CD4-positive, alpha-beta T cell treated with Interleukin-2 at 100 ng/mL for 4 hours (primary cell): ENCODE measurements at places on chromosomes 2 and 18.

DNA sequence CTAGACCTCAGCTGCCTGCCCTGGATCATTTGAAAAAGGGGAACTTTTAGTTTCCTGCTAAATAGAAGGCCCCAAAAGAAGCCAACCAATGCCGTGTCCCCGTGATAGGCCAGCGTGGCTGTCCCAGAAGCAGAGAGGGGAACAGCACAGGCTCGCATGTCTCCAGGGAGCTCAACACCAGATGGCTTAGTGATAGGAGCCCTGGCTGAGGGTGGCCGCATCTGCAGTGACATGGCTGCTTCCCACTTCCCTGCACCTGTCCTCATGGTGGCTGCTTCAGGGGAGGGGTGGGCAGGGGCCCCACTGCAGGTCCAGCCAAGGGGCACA is 79.6 kb downstream of the MBP start:
- DNase-seq: no peak

- DNase-seq: peak; percentile 19
These were observed 47.5 kb upstream of the ASB1 start for GRCh38 chr2:238379096-238379810.

DNA sequence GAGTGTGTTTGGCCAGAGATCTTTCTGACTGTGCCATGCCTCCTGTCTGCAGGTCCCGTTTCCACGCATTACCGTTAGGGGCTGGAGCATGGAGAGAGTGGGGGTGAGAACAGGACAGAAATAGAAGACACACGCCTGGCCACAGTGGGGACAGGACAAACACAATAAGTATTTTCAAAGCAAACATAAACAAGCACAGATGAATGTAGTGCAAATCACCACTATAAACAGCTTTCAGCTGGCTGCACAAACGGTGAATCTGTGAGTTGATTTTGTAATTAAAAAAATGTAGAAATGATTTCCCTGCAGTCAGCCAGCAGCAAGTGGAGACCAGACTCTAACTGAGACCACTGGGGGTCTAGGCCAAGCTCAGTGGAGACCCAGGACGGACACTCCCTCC is 6.8 kb downstream of the KCNK3 start:
- no peak for DNase-seq

GRCh38 chr2:239589833-239590232 is 189.0 kb upstream of the HDAC4 start:
- DNase-seq: no peak

GRCh38 chr2:201907563-201907881 is 101.2 kb downstream of the CDK15 start:
- no peak for DNase-seq

- DNase-seq: no peak
These were observed 51.2 kb downstream of the INHBB start for GRCh38 chr2:120396861-120397811.

DNA sequence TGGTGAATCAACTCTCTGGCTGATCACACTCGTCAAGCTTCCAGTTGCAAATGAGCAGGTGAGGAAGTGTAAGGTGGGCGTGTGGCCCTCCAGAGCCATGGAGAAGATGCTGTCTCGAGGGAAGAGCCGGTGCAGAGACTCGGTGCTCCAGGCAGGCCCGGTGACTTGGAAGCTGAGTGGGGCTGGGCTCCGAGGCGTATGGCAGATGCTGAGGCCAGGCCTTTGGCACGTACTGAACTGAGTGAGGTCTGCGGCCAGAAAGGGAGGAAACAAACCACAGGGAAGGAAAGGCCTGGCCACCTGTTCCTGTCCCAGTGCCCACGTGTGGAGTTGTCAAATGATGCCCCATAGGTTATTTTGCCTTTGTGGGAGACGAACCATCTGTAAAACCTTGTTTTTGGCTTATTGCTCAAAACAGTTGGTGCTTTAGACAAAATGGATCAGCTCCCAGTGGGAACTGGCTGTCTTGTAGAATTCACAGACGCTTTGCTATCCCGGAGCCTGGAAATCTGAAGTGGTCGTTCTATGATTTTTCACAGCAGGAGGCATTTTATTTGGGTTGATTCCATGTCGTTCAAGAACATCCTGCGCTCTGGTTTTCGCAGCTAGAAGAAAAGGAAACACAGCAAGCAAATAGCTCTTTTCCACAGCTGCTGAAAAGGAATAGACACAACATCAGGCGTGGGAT is 117.5 kb upstream of the TMEM18 start:
- DNase-seq: no peak

DNA sequence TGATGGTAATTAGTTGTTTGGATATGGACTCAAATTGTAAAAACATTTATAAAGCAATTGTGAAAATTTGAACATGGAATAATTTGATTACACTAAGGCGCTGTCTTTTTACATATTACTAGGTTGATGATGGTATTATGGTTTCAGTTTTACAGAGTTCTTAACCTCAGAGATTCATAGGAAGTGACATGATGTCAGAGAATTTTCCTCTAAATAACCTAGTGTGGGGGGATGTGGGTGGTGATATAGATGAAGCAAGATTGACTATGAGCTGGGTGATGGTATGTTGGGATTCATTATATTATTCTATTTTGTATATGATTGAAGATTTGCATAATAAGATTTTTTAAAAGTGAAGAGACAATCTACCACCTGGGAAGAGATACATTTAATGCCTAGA is 45.9 kb upstream of the ATP5MC3 start:
- DNase-seq: no peak

DNA sequence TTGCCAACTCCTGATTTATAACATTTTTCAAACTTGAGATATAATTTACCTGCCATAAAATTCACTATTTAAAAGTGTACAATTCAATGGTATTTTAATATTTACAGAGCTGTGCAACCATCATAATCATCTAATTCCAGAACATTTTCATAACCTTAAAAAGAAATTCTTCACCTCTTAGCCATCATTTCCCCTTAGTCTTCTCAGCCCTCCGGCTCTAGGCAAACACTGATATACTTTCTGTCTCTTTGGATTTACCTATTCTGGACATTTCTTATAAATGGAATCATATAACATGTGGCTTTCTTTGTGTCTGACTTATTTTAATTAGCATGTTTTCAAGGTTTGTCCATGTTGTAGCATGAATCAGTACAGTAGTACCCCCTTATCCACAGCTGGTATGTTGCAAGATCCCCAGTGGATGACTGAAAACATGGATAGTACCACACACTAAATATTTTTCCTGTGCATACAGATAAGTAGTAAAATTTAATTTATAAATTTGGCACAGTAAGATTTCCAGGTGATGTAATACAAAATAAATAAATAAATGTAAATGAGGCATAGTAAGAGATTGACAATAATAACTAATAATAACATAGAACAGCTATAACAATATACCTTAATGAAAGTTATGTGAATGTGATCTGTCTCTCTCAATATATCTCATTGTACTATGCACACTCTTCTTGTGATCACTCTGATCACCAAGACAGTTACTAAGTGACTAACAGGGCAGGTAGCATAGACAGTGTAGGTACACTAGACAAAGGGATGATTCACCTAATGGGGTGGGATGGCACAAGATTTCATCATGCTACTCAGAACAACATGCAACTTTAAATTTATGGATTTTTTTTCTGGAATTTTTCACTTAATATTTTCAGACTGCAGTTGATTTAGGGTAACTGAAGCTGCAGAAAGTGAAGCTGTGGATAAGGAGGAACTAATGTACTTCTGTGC is 73.1 kb downstream of the RAB3GAP1 start:
- no peak for DNase-seq

DNA sequence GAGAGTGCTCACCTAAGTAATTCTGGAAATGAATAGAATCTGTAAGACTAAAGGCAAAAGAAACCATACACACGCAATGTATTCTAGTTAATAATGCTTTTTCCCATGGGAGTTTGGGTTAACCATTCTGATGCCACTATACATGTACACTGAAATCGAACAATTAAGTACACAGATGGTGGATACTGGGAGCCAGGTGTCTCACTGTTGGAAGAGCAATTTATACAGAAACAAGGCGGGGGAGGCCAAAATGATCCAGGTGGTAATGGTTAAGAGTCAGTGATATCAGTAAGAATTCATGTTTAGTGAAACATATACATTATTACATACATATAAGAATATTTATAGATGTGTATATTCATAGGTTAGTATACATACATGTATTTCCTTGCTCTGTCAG is 67.2 kb downstream of the TMEM131 start:
- no peak for DNase-seq

GRCh38 chr2:181586569-181587081 is 70.3 kb downstream of the CERKL start:
- DNase-seq: peak; percentile 8

DNA sequence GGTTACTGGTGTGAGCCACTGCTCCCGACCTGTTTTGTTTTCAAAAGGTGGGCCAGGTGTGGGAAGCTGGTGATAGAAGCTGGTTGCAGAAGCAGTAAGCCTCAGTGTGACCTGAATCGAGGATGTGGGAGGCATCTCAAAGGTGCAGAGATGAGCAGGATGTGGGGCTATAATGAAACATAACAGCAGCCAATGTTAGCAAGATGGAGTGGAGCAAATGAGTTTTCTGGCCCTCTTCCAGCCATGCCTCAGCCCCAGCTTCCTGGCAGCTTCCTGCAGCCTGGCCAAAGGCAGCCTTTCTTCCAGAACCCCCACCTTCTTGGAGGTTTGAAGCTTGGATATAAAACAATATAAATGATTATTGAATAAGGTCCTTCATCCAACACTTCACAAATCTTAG is 184.8 kb downstream of the NCK2 start:
- peak; percentile 58 for DNase-seq

GRCh38 chr2:203730076-203730729 is 23.8 kb downstream of the CD28 start:
- DNase-seq: no peak

DNA sequence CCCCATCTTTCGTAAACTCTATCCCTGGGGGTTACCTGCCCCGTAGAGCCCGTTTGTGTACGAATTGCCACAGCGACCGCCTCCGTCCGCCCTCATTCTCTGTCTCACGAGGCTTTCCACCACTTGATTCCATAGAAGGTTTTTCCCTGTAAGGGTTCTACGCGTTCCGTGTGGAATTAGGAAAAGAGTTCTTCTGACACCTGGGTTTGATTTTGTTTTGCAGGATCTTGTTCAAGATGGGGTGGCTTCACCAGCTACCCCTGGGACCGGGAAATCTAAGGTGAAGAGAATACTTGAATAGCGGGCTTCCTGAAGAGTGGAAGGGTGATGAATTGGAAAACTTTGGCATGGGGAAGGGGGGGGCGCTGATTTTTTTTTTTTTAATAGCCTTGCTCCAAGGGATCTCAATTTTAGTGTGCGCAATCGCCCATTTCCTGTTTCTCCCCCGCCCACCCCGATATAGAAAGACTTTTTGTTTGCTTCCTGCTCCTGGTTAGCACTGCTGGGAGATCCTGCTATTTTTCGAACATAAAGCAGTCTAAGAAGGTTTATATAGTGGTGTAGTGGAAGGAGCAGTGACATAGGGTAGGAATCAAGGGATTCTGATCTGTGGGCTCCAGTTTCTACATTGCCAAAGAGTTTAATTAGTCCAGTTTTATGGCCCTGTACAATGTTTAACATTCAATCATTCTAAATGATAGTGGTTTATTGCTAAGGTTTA is 564 bp downstream of the GCC2 start:
- peak; percentile 43 for DNase-seq

DNA sequence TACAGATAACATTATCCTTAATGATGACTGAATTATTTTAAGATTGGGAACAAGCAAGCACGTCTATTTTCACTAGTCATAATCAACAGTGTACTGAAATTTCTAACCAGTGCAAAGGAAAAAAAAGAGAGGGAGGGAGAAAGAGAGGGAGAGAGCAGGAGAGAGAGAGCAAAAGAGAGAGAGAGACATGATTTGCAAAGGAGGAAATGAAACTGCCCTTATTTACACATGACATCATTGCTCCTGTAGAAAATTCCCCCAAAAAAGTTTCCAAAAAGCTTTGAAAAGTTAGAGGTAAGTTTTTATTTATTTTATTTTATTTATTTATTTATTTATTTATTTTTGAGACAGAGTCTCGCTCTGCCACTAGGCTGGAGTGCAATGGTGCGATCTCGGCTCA is 355.3 kb upstream of the CELF4 start:
- no peak for DNase-seq

DNA sequence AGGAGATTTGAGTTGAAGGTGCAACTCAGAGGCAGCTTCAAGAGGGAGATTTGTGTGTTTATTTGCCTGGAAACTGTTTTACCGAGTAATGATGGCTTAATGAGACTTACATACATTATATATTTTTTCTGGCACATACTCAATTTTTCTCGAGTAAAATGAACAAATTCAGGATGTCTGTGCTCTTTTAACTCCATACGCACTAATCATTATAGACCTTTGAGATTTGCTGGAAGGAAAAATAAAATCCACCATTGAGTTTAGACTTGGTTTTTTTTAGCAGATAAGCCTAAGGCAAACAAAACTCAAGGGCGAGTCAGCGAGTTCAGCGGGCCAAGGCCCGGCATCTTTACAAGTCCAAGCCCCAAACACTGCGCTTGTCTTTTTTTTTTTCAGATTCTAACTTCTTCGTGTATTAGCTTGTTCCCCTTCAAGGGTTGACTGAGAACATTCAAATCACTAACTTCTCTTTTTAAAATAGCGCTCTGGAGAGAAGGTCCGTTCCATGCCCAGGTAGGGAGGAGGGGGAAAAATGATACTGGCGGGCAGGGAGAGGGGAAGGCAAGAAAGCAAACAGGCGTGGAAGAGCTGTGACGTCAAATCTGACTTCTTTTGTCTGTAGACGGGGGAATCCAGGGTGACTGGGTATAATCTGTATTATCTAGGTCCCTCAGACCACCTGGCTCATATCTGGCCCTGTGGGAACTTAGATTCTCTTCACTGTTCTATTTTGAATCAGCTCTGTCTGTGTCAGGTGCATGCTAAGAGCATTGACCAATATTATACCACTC is 72.7 kb upstream of the MAP3K20 start:
- no peak for DNase-seq

DNA sequence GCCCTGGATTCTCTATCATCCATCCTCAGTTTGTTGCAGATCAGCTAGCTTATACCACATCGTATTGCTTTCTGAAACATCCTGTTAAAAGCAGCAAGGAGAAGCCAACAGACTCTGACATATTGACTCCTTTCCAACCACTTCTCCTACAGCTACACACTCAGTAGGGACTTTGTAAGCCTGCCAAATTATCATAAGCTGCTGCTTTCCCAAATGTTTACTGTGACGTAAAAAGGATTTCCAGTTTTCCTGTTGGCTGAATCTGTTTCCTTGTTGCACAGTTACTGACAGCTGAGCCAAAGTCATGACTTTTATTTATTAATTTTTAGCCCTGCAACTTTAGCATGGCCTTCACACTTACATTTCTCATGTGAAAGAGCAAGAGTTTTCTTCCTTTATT is 294.3 kb downstream of the KCNJ3 start:
- DNase-seq: no peak

GRCh38 chr18:33052886-33053285 is 280.1 kb upstream of the KLHL14 start:
- DNase-seq: no peak

GRCh38 chr2:109128616-109129355 is at the start of gene SH3RF3:
Gene SH3RF3, plus strand, starts transcription at chr2:109129205.
- no peak for DNase-seq

DNA sequence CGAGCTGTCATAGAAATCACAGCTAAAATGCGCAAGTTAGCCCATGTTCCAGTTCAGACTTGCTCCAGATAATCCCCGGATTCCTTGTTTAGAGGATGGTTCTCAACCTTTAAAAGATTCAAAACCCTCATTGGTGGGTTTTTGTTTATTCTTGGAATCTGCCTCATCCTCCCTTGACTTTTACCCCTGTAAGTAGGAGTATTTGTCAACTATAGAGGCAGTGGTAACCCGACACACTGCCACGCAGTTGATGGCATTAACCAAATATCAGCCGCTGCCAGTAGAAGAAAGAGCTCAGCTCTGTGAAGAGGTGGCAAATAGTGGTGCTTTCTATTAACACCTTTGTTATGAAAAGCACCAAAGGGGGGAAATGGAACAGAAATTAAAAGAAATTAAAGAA is 40.4 kb upstream of the SELENOI start:
- DNase-seq: no peak
